Lung microvascular endothelial cell (primary cell): ENCODE measurements at places on chromosomes 16 and 17.

DNA sequence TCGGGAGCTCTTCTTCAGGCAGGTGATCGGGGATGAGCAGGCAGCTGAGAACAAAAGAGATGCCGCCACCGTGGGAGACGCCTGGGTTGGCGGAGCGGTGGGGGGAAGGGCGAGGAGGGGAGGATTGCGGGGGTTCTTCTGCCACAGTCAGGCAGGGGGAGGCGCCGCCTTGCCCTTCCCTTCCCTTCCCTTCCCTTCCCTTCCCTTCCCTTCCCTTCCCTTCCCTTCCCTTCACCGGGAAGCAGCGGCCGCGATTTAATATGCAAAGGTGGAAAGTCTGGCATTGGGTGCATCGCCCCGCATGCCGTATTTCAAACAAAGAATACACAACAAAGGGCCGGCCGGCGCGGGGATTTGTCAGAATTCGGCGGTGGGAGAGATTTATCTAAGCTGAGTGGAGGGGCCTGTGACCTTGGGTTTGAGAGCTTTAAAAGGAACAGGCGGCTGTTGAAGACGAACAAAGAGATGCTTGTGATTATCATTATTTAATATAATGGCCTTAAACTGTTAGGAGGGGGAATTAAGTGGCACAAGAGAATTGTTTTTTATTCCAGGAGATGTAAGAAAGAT is 262.3 kb upstream of the TNRC6C start:
- no peak for DNase-seq

DNA sequence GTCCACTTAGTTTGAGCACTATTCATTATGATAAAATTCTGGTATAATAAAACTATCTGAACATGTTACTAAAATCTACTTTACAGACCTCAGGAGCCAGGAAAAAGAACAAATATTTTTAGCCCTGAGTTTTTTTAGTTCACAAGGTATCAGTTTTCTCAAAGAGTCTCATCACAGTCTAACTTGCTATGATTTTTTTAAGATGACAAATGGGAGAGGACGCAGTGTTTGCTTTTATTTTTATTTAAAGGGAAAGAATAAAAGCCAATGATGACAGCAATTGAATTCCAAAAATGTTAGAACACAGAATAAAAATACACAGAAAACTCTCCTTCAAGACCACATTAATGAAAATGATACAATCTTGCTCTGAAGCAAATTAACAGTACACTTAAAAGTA is 7.4 kb downstream of the MED13 start:
- no peak for DNase-seq

DNA sequence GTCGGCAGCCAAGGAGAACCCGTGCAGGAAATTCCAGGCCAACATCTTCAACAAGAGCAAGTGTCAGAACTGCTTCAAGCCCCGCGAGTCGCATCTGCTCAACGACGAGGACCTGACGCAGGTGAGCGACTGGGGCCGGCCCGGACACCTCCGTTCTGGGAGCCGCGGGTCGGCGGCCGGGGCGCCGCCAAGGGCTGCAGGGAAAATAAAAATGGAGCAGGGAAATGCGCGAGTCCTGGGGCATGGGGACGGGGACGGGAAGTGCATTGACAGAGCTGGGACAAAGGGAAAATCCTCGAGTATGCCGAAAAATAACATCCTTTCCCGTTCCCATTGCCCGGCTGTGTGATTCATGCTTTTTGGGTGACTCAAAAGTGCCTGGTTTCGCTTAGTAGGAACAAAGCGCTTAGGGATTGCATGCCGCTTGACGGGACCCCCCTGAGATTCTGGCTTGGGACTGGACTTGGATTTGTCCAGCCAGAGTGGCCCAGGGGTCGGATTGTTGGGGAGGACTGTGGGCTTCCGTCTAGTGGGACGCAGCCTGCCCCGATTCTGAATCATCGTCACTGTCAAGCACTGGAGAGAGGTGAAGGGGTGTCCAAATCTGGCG is 699 bp downstream of the MPRIP start:
- peak; percentile 67 for DNase-seq

DNA sequence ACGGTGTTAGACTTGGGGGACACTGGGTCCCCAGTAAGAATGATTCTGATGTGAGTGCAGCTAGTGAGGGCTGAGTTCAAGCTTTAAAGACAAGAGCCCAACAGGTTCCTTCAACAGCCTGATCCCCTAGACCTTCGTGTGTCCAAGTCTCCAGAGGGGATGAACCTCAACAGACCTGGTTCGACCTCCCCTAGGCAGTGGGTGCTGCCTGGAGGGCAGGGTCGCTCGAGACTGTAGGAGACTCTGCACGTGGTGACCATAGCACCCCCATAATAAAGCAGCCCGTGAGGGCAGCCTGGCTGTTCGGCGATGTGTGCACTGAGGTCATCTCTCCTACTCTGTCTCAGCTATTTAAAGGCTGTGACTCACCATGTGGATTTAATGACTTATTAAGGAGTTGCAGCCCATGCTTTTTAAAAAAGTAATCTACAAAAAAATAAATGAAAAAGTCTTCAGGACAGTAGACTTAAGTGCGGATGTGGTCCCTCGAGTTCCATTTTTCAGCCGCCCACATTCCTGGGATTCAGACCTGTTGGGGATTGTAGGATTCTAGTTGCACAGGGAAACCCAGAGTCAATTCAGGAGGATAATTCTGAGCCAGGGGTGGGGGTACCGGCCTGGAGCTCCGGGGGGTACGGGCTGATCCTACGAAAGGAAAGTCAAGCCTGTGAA is 23.4 kb upstream of the METRNL start:
- DNase-seq, result peak; percentile 74

- DNase-seq, result no peak
Measured at GRCh38 chr17:31508288-31509094, 117.0 kb downstream of the RAB11FIP4 start.

- DNase-seq, result no peak
Measured at GRCh38 chr17:14396547-14396946, 95.7 kb downstream of the HS3ST3B1 start.

- DNase-seq, result no peak
Measured at GRCh38 chr17:28480799-28481571, 7.5 kb downstream of the SLC13A2 start.

DNA sequence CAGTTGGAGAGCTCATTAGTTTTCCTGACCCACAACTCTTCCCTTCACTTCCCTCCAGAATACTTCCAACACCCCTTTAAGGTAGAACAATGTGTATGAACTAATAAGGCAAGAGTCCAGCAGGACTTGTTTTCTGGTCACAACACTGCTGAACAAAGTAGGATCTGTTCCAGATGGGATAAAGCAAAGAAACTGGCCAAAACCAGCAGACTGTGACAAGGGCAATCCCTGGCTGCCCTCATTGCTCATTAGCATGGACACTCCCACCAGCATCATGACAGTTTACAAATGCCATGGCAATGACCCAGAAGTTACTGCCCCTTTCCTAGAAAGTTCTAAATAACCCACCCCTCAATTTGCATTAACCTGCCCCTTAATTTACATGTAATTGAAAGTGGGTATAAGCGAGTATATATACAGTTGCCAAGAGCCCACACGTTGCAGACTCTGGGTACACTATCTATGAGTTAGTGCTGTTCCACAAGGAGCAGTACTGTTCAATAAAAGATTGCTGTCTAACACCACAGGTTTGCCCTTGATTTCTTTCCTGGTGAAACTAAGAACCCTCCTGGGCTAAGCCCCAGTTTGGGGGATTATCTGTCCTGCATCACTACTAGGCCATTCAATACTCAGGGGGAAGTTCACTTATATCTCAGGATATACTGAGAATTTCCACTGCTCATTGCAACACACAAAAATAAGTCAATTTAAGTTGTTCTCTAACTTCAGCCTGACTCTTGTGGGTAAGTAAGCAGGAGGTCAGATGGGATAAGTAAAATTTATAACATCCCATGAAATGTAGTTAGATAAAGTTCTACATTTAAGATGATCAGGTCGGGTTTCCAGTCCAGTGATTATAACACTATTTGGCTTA is 82.3 kb downstream of the SSH2 start:
- no peak for DNase-seq

GRCh38 chr16:17377360-17378324 is 93.1 kb downstream of the XYLT1 start:
- no peak for DNase-seq

- DNase-seq, result no peak
Measured at GRCh38 chr16:5062051-5062450, 3.7 kb downstream of the C16orf89 start.

GRCh38 chr17:19645734-19646201 is 2.8 kb upstream of the ALDH3A2 start:
- DNase-seq, result peak; percentile 12

DNA sequence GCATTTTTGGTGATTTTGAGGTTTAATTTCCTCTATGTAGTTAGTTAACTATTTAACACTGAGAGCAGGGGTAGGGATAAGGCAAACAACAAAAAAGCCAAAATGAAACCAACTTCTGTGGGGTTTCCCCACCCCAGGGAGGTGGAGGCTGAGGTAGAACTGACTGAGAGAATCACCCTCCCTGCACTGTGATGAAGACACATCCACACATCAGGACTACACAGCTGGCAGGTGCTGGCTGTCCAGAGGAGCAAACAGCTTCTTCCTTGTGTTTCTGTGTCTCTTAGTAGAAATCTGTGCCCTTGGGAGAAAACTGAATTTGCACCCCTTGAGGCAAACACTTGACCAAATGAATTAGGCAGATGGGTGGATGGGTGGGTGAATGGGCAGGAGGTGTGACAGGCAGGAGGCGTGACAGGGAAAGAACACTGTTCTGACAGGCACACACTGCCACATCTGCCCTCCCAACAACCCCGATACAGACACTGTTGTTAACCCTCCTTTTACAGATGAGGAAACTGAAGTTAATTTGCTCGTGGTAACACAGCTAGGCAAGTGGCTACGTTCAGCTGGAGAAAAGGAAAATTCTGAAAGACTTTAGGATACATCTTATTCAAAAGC is 62.9 kb upstream of the AMZ2 start:
- no peak for DNase-seq

- DNase-seq, result no peak
Measured at GRCh38 chr17:14072881-14073280, 3.6 kb downstream of the COX10 start.

- no peak for DNase-seq
Measured at GRCh38 chr17:80873307-80873951, 118.2 kb upstream of the CHMP6 start.

GRCh38 chr16:20969386-20969785 is 68.8 kb downstream of the LYRM1 start:
- no peak for DNase-seq

- no peak for DNase-seq
Measured at GRCh38 chr16:1100084-1100800, 4.2 kb upstream of the C1QTNF8 start.

DNA sequence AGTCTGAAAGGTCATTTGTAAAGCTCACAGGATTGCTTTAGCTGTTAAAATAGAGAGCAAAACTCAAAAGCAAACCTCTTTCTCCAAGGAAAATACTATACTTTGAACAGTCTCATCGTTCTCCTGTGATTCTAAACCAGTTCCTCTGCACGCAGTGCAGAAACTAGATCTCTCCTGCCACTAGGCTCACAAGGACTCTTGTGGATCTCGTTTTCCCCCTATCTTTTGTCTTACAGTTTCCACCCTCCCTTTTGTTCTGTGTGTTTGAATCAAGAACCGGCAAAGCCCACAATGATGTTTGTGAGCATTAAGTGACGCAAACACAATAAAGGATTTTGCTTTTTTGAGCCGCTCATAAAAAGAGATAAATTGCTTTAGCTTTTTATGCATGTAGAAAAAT is 1103.5 kb upstream of the RBFOX1 start:
- no peak for DNase-seq

- DNase-seq, result no peak
Measured at GRCh38 chr16:72785171-72785570, 262.8 kb downstream of the ZFHX3 start.

GRCh38 chr17:51711581-51711980 is 446.9 kb downstream of the CA10 start:
- DNase-seq, result no peak

- DNase-seq, result no peak
Measured at GRCh38 chr16:80004113-80004512, 403.6 kb upstream of the MAF start.

GRCh38 chr17:526425-526824 is 173.8 kb upstream of the RPH3AL start:
- DNase-seq, result no peak

DNA sequence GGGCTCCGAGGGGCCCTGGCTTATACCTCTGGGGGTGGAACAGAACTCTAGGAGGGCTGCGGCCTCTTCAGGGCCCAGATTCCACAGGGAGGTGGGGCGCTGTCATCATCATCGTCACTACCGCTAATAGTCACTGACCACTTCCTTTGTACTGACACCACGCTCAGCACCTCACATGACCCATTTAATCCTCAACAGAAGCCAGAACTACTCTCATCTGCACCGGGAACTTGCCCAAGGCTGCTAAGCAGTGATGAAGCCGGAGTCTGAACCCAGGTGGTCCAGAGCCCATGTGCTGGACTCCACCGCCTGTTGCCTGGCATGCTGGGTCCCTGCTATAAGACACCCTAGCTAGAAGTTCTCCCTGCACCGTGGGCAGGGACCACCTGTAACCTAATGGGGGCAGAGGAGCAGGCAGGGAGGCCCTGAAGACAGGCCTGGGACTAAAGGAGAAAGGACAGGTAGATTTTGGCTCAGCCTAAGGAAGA is 12.0 kb downstream of the UNC13D start:
- DNase-seq, result peak; percentile 82

- no peak for DNase-seq
Measured at GRCh38 chr16:85491798-85492294, 121.3 kb upstream of the GSE1 start.

DNA sequence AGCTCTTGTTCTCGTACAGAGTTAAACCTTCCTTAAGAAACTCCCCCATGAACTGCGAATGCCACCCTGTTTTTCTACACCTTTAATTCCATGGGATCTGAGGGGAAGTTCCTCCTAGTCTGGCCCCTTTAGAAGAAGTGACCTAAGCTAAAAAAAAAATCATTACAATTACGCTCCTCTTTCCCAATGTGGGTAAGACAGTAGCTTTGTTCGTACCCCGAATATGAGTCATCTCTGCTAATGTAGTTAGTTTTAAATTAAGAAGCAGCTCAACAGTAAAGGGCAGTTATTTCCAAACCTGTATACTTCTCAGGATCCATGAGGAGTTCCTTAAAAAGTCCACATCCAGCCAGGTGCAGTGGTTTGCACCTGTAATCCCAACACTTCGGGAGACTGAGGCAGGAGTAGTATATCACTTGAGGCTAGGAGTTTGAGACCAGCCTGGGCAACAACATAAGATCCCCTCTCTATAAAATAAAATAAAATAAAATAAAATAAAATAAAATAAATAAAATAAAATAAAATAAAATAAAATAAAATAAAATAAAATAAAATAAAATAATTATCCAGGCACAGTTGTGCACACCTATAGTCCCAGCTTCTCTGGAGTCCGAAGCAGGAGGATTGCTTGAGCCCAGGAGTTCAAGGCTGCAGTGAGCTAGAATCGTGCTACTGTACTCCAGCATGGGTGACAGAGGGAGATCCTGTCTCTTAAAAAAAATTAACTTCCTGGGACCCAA is 26.1 kb downstream of the RCVRN start:
- DNase-seq, result no peak

DNA sequence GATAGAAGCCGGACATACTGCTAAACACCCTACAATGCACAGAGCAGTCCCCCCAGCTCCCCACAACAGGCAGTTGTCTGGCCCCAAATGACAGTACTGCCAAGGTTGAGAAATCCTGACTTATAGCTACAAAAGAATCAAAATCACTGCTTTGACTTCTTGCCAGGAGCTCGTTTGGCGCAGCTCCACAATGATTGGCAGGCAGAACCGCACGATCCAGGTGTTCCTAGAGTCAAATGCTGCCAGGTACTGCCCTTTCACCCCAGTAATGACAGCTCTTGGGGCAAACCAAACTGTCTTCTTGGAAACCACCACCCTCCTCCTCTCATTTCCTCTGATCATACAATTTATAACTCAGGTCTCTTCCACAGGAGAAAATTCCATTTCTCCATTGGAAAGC is 2.2 kb upstream of the TMC5 start:
- no peak for DNase-seq

GRCh38 chr16:22320572-22321339 is 23.5 kb downstream of the POLR3E start:
- peak; percentile 79 for DNase-seq
